Non-pigmented ciliary epithelial cell (primary cell): ENCODE measurements at places on chromosomes 6 and 20.

DNA sequence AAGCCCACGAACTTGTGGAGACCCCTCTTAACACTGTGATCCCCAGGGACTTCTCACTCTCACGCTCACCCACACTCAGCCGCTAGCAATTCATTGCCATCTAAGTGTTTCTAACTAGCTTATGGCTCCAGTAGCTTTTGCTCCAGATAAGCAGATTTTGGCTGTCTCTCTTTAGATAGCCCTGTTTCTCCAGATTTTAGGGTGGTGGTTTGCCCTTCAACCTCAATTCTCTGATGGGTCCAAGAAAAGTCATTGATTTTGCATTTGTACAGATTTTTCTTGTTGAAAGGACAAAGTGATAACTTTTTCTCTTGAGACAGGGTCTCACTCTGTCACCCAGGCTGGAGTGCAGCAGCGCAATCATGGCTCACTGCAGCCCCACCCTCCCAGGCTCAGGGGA, 41.2 kb downstream of the NR2E1 start:
- no peak for DNase-seq

GRCh38 chr6:104829183-104829958, 30.3 kb downstream of the HACE1 start:
- DNase-seq, result no peak

- no peak for DNase-seq
These were observed 10.9 kb downstream of the ECHDC1 start for GRCh38 chr6:127332383-127332961.

GRCh38 chr20:57763235-57763595, 53.4 kb upstream of the PMEPA1 start:
- DNase-seq, result no peak

- no peak for DNase-seq
These were observed 218.5 kb downstream of the SIM1 start for GRCh38 chr6:100246206-100246605.

- no peak for DNase-seq
These were observed 68.4 kb downstream of the PCSK2 start for GRCh38 chr20:17295151-17295726.

GRCh38 chr20:44467289-44467883, 8.3 kb upstream of the TTPAL start:
- DNase-seq, result no peak

DNA sequence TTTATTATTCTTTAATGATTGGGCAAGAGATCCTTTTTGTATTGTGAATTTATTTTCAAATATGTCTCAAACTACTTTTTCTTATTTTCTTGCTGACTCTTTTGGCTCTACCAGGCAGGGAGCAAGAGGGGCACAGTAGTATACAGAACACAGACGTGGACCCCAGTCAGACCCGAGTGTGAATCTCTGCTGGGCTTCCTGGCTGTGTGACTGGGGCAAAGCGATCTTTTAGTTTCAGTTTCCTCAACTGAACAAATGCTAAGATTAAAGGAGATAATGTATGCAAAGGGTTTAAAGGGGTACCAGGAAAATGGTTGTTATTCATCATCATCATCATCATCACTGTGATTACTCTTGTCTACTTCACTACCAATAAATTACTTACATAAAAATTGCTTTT, 317.5 kb downstream of the HIVEP2 start:
- no peak for DNase-seq

- DNase-seq, result no peak
These were observed 52.1 kb upstream of the RNF182 start for GRCh38 chr6:13872681-13873080.

DNA sequence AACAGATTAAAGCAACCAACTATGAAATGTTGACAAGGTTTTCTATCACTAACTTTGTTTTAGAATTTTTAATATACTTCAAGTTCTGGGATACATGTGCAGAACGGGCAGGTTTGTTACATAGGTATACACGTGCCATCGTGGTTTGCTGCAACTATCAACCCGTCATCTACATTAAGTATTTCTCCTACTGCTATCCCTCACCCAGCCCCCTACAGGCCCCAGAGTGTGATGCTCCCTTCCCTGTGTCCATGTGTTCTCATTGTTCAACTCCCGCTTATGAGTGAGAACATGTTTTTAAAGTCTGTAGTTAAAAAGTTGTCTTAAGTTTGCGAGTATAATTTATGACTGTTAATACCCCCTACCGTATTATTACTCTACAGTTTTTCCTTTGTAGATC, 844.3 kb upstream of the MANEA start:
- DNase-seq, result no peak

- DNase-seq, result no peak
These were observed 503.8 kb upstream of the MARCKS start for GRCh38 chr6:113353392-113353791.

DNA sequence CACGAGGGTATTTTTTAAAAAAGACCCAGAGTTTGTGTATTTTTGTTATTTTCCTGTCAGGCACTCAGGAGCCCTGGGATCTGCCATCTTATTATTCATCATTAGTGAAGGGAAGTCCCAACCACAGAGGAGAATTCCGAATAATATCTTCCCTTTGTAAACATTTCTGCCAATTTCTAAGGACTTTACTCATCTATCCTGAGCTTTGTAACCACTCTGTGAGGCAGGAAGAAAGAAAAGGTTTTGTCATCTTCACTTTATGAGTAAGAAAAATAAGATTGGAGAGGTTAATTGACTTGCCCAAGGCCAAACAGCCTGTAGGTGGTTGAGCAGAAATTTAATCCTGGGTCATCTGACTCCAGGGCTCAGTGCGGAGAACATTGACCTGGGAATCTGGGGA, 23.0 kb upstream of the IYD start:
- DNase-seq, result no peak

DNA sequence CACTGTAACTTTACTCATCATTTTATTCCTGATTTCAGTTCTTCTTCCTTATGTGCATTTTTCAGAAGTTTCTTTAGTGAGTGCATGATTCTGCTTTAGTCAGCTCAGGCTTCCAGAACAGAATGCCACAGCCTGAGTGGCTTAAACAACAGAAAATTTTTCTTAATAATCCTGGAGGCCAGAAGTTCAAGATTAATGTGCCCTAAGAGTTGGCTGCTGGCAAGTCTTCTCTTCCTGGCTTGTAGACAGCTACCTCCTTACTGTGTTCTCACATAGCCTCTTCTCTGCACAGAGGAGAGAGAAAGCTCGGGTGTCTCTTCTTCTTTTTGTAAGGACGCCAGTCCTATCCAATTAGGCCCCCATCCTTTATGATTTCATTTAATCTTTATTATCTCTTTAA, 443.1 kb upstream of the RGS17 start:
- no peak for DNase-seq

DNA sequence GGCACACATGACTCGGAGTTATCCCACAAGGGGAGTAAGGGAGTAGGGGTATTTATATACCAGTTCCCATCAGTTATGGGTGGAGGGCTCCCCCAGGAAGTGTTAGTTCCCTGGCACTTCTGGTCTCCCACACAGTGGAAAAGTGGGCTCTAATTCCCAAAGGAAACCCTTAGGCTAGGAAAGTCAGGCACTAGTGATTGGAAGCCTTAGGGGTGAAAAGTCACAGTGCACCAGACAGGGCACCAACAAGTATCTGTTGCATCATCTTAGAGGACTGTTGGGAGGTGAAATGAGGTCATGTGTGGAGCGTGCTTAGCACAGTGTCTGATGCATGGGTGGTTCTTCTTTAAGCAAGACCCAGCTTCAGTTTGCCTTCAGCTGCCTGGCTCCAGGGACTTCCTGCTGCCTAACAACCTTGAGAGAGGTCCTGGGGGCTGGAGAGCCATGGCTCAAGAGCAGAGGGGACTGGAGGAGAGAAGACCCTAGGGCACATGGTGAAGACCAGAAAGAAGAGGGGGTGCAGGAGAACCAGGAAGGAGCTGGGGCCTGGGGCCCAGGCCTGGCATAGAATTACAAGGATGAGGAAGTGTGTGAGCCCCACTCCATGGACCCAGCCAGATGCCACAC, 7.5 kb upstream of the FOXP4 start:
- DNase-seq, result no peak

GRCh38 chr6:2542858-2543218, 207.9 kb downstream of the MYLK4 start:
- DNase-seq, result peak; percentile 88

- DNase-seq, result peak; percentile 94
These were observed 47.0 kb downstream of the OR2B2 start for GRCh38 chr6:27864906-27865849.

DNA sequence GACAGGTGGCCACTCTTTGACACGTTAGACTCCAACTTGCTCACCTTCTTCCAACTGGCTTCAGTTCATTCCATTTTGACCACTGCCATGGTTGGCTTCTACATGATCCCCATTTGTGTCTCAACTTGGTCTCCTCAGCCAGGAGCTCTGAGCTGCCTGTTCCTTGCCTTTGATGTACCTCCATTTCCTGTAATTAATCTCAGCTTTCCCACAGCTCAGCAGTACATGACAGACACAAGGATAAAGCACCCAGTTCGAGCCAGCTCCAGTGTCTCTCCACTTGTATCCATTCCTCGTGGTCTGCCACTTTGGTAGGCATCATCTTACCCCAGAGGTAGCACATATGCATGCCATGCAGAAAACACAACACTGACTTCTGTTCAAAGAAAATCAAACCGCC, 161.0 kb downstream of the TSHZ2 start:
- no peak for DNase-seq

GRCh38 chr20:54938707-54939106, 463.3 kb downstream of the DOK5 start:
- DNase-seq, result no peak

DNA sequence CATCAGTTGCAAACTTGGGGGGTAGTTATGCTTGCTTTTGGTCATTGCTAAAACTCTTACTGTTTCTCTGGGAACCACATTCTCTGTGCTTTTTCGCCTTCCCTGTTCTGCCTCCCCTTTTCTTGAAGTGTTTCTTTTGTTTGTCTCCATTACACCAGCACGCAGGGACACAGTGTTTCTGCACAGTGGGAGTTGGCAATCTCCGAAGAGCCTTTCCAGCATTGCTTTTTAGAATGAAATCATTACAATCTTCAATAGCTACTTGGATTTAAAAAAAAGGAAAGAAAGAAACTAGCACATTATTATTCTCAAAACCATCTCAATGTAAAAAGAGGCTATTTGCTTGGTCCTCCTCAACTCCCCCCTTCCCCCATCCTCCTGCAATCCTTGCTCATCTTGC, 536.7 kb upstream of the MMS22L start:
- no peak for DNase-seq

DNA sequence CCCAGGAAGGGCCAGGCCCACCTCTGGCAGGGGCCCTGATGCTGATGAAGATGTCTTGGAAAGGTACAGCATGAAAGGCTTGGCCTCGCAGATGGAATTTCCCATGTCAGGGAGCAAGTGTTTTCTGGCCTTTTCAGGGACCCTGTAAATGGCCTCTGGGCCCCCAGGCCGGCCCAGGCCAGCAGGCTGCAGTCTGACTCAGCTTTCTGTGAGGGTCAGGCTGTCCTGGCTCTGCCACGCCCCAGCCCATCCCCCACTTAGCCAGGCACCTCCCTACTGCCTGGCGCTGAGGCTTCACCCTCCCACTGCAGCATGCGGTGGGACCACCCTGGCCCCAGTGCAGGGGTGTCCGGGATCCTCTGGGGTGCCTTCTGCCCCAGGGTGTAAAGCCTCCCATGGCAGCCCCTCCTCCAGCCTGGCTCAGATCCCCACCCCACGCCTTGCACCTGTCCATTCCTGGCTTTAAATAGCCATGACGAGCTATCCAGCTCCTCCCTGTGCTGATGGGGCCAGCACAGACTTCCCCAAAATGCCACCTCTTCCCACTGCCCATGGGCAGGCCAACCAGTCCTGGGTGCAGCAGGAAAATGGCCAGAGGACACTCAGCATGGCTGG, 35.6 kb upstream of the GATA5 start:
- no peak for DNase-seq

- DNase-seq, result no peak
These were observed 56.7 kb downstream of the APCDD1L start for GRCh38 chr20:58458342-58459057.

GRCh38 chr6:36627801-36628246, 33.7 kb downstream of the SRSF3 start:
- no peak for DNase-seq

DNA sequence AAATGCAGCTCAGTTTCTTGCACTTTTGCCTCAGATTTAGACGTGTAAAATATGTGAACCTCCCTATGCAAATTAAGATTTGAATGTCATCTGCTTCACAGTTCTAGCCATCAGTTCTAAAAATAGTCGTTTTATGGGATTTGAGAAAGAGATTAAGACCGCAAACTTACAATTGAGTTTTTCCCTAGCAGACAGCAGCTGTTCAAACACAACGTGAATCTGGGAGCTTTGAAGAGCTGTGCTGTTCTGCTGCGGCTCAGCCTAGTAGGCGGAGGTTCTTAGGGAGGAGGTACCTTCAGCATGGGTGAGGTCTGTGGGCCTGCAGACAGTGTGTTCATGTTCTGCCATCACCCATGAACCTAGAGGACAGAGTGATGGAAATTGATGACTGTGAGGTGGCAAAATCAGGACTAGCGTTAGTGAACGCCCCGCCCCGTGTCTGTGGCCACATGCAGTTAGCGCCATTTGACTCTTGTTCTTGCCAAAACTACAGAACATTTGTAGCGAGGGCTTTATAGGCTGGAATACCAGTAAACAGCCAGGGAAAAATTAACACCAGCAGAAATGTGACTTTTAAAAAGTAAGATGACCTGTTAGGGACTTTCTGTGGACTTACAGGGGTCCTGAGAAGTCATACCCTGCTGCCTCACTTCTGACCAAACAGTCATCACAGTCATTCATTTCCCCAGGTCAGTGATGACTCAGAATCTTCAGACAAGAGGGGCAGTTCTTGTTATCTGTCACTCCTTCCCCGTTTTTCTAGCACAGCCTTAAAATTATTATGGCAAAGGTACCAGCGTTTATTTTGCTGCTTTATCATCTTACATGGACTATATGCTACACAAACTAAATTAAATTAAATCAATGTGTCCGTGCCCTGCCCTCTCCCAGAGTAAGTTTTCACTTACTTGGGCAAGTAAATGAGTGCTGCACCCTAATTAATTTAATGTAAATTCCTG, 84.3 kb upstream of the TMEM181 start:
- peak; percentile 40 for DNase-seq

DNA sequence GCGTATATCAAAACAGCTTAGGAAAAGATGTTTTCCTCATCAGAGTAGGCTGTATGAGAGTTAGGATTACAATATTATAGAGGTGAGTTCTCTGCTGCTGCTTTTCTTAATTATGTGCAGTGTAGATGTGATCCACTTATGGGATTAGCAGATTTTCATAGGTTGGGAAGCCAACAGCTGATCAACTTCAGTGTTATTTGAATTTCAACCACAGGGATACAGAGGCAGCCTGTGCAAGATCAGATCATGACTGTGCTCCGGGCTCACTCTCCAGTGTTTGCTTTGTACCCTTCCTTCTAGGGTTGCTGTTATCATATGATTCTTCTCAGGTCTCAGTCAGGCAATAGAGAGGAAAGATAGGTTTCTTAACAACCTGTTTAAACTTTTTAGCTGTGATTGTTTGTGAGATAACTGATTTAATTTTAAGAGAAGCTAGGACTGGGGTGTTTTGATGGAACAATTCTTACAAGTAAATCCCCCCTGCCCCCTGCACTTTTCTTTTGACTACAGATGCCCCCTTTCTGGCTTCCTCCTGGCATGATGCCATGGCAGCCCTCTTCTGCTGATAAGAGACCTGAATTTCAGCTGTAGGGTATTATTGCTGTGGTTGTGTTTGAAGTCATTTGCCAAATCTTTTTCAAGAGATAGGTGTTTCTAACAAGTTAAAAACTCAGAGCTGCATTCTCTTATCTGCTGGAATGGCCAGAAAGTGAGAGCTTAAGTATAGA, 8.5 kb downstream of the RNF8 start:
- DNase-seq, result no peak
